Activated effector memory CD4-positive, alpha-beta T cell treated with anti-CD3 and anti-CD28 coated beads, Interleukin-2, amount 50 U/mL, for 16 hours (primary cell): ENCODE measurements at places on chromosomes 12 and 14.

DNA sequence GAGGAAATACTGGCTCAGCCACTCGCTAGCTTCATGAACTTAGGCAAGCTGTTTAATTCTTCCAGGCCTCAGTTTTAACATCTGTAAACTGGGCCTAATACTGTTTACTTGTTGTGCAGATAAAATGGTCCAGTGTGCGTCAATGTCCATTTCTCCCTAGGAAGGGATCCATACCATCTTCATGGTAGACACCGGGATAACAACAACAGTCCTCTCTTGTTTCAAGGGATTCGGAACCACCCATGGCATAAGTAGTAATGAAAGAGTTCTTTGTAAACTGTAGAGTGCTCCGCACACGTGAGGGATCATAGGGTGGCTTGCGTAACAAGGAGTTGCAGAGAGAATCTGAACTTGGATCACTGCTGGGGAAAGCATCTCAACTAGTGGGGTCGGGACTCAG, 17.3 kb upstream of the CHGA start:
- DNase-seq = no peak

DNA sequence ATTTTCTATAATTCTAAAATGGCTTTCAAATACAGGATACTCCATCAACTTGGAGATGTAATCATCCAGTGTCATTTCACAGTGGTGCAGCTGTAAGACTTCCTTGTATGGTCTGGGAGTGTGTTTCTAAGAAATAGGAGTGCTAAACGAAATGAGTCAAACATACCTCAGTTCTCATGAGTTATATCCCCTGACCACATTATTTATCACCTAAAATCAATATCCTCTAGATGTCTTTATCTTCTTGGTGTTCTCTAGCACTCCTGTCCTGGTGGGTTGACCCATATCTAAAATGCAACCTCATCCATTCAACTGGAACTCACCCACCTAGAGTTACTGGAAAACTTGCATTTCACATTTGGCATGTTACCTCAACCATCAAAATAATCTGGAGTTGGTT, 33.2 kb downstream of the TMEM30B start:
- DNase-seq = no peak

- DNase-seq = peak; percentile 84
These were observed 835 bp downstream of the VEZT start for GRCh38 chr12:95218150-95219133.

GRCh38 chr14:92613008-92613658, 99.6 kb downstream of the RIN3 start:
- DNase-seq = peak; percentile 86

DNA sequence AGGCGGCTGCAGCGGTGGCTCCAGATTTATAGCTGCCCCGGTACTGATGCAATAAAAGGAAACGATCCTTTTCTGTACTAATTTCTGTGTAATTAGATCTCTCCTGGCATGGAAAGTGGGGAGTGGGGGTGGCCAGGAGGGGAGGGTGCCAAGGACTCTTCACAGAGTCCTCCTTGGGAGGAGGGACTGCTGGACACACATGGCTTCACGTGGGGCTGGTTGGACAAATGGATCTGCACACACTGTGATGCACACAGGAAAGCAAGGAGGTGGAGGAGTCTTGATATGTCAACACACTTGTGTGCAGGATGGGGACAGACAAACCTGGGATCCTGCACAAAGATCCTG, 23.8 kb upstream of the ATP5MC2 start:
- no peak for DNase-seq

- DNase-seq = no peak
These were observed 121.2 kb downstream of the RAD51B start for GRCh38 chr14:67940486-67941455.

GRCh38 chr12:12282761-12283425, 16.0 kb upstream of the LRP6 start:
- DNase-seq = no peak

GRCh38 chr12:3951380-3952135, 78.4 kb upstream of the PARP11 start:
- no peak for DNase-seq

GRCh38 chr12:12010277-12011039, 60.3 kb upstream of the BCL2L14 start:
- DNase-seq = peak; percentile 84

- no peak for DNase-seq
These were observed 44.9 kb downstream of the LIN7A start for GRCh38 chr12:80892597-80893445.

- no peak for DNase-seq
These were observed 286.4 kb upstream of the TMEM132C start for GRCh38 chr12:127980585-127980984.

DNA sequence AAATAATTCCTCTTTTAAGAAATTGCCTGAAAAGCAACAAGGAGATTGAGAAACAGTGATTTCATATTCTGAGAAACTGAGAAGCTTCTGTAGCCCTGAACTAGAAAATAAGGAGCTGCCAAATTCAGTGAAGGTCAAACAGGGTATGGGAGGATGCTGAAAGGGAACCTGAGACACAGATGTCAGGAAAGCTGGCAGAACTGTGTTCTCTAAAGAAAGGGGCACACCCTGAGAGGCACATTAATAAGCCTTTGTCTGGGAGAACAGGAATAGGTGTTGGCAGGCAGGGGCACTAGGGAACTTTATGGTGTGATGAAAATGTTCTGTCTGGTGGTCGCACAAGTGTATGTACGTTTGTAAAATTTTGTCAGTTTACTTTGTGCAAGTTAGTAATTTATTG, 29.6 kb downstream of the VRK1 start:
- DNase-seq = no peak

DNA sequence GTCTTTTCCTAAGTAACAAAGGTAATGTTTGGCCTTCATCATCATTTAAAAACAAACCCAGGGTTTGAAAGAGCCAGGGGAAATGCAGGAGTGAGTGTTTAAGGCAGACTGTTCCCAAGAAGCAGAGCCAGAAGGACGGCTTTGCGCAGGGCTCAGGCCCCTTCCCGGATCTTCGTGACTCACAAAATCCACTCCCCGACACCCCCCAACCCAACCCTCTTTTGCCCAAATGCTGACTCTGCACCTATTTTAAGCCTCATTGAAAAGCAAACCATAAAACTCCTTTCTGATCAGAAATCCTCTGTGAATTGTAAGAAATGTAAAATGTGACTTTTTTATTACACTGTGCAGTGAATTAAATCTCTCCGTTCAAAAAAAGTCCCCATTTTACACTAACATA, 67.5 kb downstream of the SETD3 start:
- no peak for DNase-seq

GRCh38 chr12:54033106-54033979, 493 bp downstream of the HOXC5 start:
- DNase-seq = no peak

- no peak for DNase-seq
These were observed 703 bp downstream of the HIGD1C start for GRCh38 chr12:50953047-50953446.

GRCh38 chr12:8482571-8483061, 26.9 kb downstream of the CLEC6A start:
- peak; percentile 57 for DNase-seq

- DNase-seq = peak; percentile 82
These were observed 673 bp upstream of the TTC9 start for GRCh38 chr14:70640938-70641547.

DNA sequence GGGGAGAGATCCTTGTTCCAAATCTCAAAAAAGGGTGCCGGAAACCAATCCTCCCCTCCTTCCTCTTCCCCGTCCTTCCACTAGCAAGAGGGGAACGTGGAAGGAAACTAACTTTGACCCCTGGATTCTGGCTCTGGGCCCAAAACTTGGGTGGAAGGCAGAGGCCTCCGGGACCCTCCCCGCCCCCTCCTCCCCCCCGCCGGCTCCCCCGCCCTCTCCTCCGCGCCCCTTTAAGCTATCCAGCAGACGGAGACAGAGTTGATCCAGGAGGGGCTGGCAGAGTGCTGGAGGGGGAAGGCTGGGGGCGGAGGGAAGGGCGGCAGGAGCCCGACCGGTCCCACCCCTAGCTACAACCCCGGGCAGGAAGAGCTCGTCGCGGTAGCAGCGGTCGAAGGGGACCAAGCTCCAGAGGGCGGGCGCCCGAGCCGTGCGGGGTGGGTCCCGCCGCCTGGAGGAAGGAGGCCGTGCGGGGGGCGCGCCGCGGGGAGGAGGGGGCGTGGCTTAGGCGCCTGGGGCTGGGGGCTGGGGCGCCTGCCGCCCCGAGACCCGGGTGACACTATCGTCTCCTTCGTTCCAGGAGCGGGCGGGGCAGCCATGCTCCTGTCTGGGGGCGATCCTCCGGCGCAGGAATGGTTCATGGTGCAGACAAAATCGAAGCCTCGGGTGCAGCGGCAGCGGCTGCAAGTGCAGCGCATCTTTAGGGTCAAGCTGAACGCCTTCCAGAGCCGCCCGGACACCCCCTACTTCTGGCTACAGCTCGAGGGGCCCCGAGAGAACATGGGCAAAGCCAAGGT, at the start of gene NYNRIN:
TSS of gene NYNRIN (plus strand) at position 351 of the 794 bp plus-strand sequence. CDS start at position 595, 244 bp downstream.
- DNase-seq = peak; percentile 71

GRCh38 chr14:92925446-92925845, 2.5 kb downstream of the CHGA start:
- no peak for DNase-seq

GRCh38 chr12:70045036-70045435, 198.2 kb upstream of the CNOT2 start:
- no peak for DNase-seq

- DNase-seq = no peak
These were observed 2.4 kb downstream of the KRT73 start for GRCh38 chr12:52615912-52616311.

DNA sequence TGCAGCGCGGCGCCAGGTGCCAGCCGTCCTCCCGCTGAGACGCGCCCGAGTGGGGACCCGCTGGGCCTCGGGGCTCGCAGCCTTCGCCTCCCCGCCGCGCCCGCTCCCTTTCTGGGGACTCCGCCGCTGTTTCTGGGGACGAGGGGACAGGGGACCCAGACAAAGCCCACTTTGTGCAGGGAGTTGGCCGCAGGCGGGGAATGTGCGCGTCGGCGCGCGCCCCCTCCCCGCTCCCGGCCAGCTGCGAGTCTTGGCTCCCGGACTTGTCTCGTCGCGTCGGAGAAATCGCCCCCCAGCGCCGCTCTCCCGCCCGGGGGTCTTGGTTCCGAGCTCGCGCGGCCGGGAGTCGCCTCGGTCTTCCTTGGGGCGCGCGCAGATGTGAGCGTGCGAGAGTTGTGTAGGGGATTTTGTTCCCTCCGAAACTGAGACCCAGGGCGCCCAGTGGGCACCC, 717 bp downstream of the VASH1 start:
- DNase-seq = no peak

- DNase-seq = peak; percentile 30
These were observed 51.8 kb downstream of the MOK start for GRCh38 chr14:102252834-102253801.

GRCh38 chr14:91898372-91898771, 31.0 kb upstream of the TC2N start:
- DNase-seq = no peak

- peak; percentile 78 for DNase-seq
These were observed 20.9 kb upstream of the ANO2 start for GRCh38 chr12:5965950-5966383.

DNA sequence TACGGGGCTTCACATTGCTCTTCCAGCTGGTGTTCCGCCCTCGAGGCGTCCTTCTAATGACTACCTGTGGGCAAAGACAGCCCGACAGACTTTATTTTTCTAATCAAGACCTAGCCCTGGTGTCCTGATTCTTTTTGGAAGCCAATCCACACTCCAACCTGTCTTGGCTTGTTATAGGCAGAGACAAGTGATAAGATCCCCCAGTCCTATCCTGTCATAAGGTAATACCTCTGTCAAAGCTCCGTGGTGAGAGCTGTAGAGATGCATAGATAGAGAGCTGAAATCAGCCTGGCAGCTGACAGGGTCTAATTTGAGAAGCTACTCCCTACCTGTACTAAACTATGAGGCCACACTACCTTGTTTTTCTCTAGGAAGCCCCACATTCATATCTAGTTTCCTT, 11.5 kb upstream of the WNK1 start:
- no peak for DNase-seq

GRCh38 chr12:95970905-95971304, 25.2 kb downstream of the HAL start:
- no peak for DNase-seq

- no peak for DNase-seq
These were observed 130.1 kb downstream of the SLC41A2 start for GRCh38 chr12:104828015-104828414.

- no peak for DNase-seq
These were observed 73.2 kb downstream of the RCOR1 start for GRCh38 chr14:102665621-102666020.

GRCh38 chr12:28975564-28976340, 173.3 kb upstream of the FAR2 start:
- no peak for DNase-seq

- peak; percentile 57 for DNase-seq
These were observed 74.4 kb downstream of the SERPINA3 start for GRCh38 chr14:94686511-94687160.
